ENCODE measurements at places on chromosomes 13 and 19.

GRCh38 chr19:47896773-47897172, 10.7 kb upstream of the SULT2A1 start:
- no peak for DNase-seq

DNA sequence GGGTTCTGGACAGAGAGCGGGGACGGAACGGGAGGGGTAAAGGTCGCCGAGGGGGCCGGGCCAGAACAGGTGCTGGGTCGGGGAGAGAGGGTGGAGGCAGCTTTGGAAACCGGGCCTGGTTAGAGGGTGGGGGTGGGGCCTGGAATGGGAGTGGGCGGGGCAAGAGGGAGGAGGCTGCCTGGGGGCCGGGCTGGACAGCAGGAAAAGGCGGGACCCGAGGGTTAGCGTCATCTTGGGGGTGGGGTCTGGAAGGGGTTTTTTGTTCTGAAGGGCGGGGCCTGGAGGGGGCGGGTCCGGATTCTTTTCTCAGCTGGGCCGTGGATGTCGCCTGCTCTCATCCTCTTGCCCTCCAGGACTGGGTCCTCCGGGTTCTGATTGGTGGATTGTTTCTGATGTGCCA, 4.3 kb upstream of the ZNF813 start:
- DNase-seq, result no peak

- DNase-seq, result no peak
Measured at GRCh38 chr13:41413872-41414271, 43.5 kb upstream of the RGCC start.

DNA sequence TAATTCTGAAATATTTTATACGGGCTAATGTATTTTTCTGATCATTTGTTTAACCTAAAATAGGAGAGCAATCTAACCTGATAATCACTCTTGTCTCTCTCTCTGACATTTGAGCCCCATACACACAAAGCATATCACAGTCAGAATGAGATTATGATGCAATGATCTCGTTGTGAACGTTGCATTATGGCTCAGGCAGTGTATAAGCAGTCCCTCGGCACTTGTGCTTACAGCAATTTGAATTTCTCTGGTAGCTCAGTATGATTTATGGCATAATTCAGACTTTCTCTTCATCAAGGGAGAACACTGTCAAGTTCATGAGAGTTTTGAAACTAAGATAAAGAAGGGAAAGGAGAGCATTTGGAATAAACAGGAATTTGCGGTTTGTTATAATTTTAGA, 256.1 kb downstream of the DACH1 start:
- DNase-seq, result no peak

GRCh38 chr19:7521551-7522071, 813 bp upstream of the MCOLN1 start:
- DNase-seq, result no peak

DNA sequence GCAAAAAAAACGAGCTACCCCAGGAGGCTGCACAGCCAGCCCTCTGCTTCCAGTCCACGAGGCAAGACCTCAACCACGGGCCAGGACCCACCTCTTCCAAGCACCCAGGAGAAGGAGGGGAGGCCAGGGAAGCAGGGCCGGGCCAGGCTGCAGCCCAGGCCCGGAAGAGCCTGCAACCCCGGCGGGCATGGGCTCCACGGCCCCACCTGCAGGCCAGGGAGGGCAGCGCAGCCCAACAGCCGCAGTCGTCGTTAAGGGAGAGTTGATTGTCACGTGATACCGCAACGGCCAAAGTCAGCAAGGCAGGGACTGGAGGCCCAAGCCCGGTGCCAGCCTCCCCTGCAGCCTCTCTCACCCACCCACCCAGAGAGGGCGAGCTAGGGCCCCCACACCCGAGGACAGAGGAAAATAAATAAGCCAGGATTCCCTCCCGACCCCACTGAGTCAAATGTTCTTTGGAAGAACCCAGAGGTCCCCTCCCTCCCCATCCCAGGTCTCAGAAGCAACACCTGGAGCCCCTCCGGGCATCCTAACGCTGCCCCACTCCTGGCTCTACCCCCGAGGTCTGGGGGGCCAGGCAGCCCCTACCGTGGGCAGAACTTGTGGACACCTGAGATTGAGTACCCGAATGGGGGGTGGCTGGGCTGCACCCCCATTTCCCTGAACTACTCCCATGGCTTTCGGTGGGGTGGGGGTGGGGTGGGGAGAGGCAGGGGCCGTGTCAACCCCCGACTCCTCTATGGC, 5.2 kb upstream of the REXO1 start:
- peak; percentile 99 for DNase-seq
